H7 (cell line): ENCODE measurements at places on chromosomes 11 and 22.
A peak's percentile ranks its signal among the peaks of the same experiment; 100 is the strongest.

GRCh38 chr22:32652645-32653270 lies 148.7 kb upstream of the TIMP3 start:
- no peak for DNase-seq

GRCh38 chr22:22553735-22554586 lies 5.1 kb downstream of the PRAME start:
- DNase-seq = no peak

- peak; percentile 68 for DNase-seq
Observed at GRCh38 chr22:32309585-32310251, 47.9 kb upstream of the RFPL3 start.

- DNase-seq = no peak
Observed at GRCh38 chr22:47146941-47147340, 384.5 kb downstream of the TBC1D22A start.

- peak; percentile 93 for DNase-seq
Observed at GRCh38 chr11:72724851-72725723, 27.1 kb downstream of the ARAP1 start.

GRCh38 chr11:93784145-93784934 lies at the start of gene MED17:
MED17 (plus strand) TSS chr11:93784282; CDS start chr11:93784514, 232 bp downstream.
- DNase-seq = peak; percentile 93

- DNase-seq = no peak
Observed at GRCh38 chr11:119794141-119794665, 65.2 kb upstream of the NECTIN1 start.

DNA sequence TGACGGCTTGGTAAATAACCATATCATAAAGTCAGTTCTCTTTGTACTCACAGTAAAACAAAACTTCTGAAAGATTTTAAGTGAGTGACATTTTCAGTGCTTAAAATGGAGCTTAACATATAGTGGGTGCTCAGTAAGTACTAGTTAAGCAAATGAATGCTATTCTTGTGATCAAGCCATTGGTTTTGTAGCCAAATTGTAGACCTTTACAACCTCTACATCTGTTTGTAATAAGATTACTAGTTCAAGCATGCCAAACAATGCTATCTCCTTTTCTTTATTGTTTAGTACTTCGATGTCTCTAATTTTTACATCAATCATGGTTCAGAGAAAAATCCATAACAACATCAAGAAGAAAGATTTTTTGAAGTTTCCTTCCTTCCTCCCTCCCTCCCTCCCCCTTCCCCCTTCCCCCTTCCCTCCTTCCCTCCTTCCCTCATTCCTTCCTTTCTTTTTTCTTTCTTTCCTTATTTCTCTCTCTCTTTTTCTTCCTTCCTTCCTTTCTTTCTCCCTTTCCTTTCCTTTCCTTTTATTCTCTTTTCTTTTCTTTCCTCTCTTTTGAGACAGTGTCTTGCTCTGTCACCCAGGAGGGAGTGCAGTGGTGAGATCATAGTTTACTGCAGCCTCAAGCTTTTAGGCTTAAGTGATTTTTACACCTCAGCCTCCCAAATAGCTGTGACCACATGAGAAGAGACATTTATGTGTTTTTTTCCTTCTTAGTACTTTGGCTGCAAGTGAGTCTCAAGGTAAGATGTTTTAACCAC lies 5.7 kb upstream of the OR51B4 start:
- DNase-seq = no peak

DNA sequence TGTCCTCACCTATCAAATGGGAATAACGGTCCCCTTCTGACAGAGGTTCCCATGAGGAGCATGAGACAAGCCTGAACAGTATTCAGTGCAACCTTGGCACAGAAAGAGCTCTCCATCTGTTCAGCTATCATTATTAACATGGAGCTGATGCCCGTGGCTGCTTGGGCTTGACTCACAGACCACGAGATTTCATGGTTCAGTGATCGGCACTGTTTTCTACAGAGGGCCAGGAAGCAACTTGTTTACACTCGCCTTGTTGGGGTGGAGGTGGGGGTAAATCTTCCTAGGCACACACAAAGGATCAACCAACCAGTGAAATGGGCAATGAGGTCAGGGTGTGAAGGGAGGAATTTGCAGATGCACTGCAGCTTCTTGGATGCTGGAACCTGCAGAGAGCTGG lies 88.2 kb downstream of the CWC15 start:
- DNase-seq = no peak

DNA sequence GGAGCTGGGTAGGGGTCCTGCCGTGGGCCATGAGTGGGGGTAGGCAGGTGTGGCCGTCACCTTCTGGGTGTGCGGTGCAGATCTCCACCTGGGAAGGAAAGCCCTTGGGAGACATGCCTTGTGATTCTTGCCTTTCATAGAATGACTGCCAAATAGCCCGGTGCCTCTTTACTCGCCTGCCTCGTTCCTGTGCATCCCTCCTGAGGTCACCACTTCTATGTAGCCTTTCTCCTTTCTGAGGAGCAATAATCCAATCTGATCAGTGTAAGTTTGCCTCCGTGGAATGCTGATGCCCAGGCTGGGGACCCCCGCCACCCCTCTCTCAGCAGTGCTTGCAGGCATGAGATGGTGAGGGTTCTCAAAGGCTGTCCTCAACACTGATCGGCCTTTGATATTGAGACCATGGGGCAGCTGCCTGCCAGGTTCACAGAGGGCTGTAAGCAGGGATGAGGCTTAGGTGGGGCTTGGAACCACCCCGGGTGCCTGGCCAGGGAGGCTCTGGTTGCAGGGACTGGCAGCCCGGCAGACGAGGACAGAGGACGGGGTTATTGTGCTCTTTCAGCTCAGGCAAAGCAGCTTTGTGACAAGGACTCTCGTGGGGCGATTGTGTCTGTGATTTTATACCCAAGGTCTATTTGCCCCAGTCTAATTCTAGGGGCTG lies 86.1 kb upstream of the WNT7B start:
- no peak for DNase-seq

DNA sequence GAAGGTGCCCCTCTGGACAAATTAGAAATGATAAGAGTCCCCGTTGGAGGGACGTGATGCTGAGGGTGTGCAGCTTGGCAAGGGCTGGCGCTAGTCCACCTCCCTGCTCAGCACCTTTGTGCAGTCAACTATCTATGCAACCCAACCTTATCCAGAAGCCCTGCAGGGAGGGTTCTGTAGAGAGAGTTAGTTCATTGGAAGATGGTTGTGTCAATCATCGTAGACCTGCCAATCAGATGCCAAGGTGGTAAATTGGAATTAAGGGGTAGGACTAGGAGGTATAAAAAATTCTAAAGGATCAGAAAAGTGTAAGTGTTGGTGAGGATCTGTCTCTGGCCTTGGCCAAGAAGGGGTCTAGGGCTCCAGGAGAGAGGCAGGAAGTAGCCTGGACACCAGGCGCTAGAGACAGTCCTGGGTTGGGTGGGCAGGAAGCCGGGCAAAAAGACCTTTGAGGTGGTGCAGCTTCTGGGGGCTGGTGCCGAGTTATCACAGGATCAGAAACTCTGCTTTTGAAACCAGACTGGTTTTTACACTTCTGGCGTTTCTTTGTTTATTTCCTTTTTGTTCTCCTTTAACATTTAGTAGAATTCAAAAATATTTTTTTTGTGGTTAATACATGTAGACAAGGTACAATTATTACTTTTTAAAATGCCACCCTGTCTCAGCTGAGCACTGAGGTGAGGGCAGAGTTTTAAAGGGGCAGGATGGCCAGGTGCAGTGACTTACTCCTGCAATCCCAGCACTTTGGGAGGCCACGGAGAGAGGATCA lies 1.6 kb downstream of the C1QTNF6 start:
- DNase-seq = peak; percentile 95

- no peak for DNase-seq
Observed at GRCh38 chr11:17238377-17238776, 30.6 kb upstream of the PIK3C2A start.

DNA sequence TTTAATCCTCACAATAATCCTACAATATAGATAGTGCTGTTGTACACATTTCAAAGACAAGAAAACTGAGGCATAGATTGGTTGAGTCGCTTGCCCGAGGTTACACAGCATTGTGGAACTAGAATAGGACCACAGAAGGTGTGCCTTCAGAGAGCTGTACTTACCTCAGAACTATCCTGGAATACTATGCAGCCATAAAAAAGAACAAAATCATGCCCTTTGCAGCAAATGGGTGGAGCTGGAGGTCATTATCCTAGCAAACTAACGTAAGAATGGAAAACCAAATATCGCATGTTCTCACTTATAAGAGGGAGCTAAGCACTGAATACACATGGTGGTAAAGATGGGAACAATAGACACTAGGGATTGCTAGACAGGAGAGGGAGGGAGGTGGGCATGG lies 15.7 kb upstream of the NAV2 start:
- no peak for DNase-seq

GRCh38 chr22:45867118-45867905 lies 109.7 kb downstream of the WNT7B start:
- DNase-seq = peak; percentile 91

DNA sequence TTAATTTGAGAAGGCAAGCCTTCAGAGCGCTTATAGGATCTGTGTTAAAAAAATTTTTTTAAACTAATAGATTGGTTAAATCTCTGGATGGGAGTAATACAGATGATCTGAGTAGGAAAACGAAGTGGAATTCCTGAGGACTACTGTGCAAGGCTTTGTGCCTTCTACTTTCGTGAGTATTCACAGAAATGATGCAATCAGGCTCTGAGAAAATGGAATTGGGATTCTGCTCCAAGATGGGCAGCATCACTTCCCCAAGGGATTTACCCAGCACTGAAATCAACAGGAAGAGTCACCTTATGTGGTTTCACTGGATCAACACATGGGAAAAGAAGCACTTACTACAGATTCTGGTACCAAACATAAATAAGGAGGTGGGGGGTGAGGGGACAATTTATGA lies 12.5 kb downstream of the KMT5B start:
- no peak for DNase-seq

DNA sequence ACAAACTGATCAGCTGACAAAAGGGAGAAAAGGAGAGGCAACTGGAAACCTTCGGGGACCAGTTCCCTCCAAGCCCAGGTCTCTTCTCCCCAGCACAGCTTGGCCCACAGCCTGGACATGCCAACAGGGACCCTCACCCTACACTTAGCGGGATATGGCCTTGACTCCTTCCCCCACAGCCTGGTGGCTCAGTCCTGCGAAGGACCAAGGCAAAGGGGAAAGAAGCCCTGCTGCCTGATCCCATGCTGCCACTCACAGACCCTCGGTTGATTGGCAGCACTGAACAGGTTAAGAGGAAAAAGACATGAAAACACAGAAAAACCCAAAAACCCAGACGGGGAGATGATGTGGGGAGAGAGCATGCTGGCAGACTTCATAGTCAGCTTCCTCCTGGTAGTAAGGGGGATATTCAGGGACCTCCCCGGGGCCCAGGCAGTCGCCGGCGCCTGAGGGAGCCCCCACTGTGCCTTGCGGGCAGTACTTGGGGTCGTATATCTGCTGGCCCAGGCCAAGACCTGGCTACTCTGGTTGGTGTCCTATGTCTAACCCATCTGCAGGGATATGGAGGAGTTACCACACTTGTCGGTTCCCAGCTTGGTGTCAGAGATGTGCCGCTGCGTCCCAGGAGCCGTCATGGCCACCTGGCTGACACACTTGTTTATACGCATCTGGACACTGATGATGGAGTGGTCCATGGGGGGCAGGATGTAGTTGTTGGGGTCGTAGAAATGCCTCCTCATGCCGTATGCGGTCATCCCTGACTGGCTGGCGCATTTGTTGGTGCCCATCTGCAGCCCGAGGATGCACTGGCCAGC lies 34.2 kb upstream of the HORMAD2 start:
- no peak for DNase-seq

DNA sequence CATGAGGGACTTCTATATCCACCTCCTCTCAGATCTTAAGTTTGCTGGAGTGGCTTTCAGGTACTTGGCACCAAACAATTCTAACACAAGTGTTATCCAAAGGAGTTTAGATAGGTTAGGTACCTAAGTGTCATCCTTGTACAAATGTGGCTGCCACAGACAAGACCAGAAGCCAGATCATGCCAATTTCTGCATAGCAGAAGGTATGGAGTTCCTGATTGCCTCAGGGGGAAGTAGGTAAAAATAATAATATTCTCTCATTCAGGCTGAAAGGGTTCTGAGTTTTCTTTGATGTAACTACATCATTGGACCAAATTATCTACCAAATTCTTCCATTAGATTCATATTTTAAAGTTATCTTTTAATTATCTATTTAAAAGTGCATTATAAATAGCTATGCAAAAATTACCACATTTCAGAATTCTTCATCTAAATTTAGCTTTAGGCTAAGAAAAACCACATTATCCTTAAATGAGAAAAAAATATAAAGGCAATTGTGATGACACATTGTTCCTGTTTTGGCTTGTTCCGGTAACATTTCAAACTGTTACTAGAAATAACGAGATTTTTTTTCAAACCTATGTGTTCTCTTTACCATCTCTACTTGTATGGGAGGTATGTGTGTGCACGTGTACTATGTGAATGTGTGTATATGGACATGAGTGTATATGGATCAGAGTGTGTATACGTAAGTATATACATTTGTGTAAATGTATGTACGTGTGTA lies 66.2 kb upstream of the POU2AF2 start:
- DNase-seq = no peak

DNA sequence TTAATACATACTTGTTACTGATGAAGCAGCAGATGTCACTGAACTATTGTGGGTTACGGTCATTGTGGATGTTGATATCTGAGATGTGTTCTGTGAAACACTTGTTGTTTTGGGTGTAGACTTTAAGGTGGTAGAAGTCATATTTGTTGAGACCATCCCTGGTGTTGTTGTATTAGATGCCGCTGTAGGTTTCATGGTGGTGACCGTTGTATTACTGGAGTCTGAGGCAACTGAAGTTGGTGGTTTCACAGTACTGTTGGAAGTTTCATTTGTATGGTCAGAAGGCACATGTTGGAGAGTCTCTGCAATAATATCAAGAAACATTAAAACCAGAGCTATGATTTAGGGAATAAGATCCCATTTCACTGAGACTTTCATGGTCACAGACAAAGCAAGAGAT lies 50.7 kb downstream of the TMEM123 start:
- no peak for DNase-seq

DNA sequence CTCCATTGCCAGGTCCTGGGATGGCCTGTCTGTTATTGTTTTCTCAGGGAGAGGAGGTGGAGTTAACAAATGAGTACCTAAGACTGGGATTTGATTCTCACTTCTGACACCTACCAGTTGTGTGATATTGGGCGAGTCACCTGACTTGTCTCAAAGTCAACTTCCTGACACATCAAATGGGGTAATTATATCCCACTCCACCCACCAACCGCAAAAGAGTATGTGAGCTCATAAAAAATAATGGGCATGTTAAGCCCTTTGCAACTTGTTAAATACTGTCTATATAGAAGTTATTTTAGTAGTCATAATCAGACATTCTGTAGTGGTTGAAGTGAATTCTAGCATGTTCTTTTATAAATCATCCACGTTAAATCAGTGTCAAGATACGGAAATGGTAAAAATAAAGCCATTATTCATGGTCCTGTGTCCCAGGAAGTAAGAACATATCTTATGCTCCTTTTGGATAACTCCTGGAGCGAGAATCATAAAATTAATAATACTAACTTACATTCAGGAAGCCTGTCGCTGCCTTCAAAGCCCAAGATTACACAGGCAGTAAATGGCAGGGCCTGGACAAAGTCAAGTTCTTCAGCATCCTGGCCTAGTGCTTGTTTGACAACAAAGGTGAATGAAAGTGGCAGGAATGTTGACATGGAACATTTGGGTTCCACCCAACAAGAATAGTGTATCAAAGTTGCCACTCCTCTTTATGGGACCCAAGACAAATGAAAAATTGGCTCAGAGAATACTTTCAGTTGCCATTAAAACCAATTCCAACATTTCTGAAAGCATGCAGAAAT lies 54.3 kb downstream of the SYTL2 start:
- DNase-seq = no peak
